ENCODE measurements at places on chromosomes 12 and 14. TPM values are rescaled to one million over a fixed set of nuclear protein-coding genes. Genes with fewer than 3 reads are reported as not detected.

The COX8C gene
- total RNA-seq, result not detected

The KCNH3 gene
- total RNA-seq, result 0.24 TPM

The MDM2 gene
- total RNA-seq, result 115 TPM

The MGP gene
- total RNA-seq, result not detected

The C12orf43 gene
- 23.7 TPM for total RNA-seq

The PTGDR gene
- 0.21 TPM for total RNA-seq

Data from H1 (cell line).